Ureter (tissue), 1 donor: ENCODE measurements at places on chromosomes 16 and 17.

GRCh38 chr17:30964876-30965275 is 6.0 kb upstream of the RNF135 start:
- DNase-seq, result no peak

DNA sequence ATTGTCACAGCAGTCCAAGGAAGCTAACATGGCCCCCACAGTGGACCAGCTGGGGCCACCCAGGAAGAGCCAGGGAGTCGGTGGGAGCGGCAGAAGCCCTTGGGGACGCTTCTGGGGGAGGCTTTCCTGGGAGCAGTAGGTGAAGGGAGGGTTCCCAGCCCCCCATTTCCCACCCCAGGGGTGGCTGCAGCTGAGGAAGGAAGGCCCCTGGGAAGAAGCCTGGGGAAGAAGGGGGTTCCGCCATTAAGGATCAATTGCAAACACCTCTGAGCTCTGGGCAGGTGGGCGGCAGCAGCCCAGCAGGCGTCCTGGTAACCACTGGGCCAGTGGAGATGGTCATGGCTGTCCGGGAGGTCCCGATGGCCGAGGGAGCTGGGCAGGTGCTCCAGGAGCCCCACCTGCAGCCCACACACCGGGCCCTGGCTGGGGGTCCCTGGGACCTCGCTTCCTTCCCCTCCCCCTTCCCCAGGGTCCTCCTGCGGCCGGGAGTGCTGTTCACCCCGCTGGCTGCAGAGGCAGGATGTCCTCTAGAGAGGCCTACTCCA is 592 bp upstream of the PERCC1 start:
- no peak for DNase-seq

GRCh38 chr17:206941-207560 is 25.6 kb upstream of the DOC2B start:
- no peak for DNase-seq

- DNase-seq, result no peak
These were observed 79.6 kb downstream of the BRIP1 start for GRCh38 chr17:61783556-61784304.

DNA sequence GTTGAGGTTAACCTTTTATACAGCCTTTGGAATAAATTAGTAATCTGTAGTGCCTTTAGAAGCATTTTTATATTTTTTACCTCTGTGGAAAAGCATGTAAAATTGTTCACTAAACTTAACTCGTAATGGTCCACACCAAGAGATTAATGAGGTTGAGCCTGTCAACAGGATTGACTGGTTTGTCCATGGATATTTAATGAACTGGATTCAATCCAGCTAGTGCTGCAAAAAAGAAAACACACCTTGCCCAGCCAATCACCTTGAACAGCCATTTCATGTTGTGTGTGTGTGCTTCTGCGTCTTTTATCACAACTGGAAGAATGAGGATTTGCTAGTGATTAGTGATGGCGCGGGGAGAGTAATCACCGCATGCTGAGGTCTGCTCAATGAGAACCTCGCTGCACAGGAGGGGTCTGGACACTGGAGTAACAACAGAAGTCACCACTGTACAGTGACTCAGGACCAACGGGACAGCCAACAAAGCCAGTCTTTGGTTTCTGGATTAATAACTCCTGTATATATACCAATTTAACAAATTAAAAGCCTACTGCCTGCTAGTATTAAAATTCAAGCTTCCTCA is 33.7 kb downstream of the LITAFD start:
- DNase-seq, result no peak

GRCh38 chr16:30766933-30767284 is 4.8 kb downstream of the RNF40 start:
- DNase-seq, result no peak

DNA sequence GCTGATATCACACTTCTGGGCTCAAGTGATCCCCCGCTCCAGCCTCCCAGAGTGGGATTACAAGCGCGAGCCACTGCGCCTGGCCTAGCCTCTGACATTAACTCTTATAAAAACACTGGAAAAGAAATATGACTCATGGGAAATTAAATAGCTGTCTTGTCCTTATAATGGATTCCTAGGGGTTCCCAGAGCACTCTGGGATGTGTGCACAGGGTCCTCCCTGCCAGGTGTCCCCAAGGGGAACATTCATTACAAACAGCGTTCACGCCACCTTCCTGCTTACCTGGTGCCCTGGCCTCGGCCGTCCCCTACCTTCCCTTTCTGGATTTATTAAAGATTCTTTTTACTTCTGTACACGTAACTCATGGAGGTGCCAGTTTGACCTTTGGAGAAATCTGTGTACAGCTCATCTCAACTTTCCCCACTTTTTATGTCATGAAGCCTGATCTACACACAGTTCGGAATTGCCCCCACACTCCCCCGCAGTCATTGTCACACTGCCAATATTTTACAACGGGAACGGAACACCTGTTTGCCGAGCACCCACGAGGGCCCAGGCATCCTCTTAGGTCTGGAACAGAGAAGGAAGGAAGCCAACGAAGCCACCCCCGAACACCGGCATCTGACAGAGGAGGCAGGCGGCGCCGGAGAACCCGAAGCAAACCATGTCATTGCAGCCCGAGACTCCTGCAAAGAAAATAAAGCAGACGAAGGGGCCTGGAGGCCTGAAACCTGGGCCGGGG is 39.7 kb upstream of the MEAK7 start:
- DNase-seq, result no peak

DNA sequence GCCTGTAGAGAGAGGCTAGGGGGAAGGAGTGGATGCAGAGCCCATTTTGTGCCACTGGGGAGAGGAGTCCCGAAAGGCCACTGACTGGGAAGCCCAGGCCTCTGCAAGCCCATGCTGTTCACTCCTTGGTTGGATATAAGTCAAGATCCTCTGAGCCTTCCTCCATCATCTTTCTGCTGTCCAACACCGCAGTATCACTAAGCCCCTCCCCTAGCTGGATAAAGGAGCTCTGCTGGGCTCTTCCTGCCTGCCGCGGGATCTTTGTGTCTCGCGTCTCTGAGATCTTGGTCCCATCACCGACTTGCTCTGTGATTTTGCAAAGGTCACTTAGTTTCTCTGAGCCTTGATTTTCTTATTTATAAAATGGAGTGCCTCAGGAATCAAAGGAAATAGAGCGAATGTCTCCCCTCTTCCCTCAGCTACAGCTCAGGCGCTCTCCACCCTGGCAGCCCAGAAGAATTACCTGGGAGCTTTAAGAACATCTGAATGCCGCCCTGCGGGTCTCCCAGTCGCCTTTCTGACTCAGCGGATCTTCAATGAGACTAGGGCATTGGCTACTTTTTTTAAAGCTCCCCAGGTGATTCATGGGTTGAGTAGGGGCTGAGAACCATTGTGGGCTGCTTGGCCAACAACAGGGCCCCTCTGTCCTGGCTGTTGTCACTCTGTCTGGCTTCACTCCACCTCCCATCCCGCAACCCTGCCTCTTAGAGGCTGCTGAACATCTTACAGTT is 25.2 kb upstream of the TMEM220 start:
- DNase-seq, result no peak

DNA sequence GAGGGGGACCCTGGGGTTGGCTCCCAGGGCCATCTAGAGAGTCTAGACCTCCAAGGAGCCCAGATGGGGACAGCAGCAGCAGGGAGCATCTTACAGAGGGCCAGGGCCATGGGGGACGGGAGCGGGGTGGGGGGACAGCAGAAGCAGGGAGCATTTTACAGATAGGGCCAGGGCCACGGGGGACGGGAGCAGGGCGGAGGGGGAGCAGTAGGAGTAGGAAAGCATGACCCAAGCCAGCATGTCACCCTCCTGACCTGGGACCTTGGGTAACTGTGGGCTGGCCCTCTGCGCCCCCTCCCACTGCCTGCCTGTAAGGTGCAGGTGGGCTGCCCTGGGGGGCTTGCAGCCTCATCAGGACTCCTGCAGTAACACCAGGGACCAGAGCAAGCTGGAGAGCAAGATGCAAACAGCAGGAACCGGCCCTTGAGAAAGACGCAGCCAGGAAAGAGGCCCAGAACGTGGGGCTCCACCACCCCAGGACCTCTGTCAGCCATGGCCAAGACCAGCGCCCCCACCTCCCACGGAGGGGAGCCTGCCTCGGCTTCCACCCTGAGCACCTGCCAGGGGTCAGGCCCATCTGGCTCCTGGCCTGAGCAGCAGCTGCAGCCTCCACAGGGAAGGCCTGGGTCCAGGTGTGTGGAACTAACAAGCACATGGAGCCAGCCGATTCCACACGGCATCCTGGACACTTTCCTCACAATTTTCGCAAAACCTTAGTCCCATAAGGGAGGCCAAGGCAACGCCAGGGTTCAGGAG is 2.4 kb downstream of the ZNF598 start:
- DNase-seq, result no peak
